ENCODE measurements at places on chromosomes 7 and 10. TPM values are rescaled to one million over a fixed set of nuclear protein-coding genes. Genes with fewer than 3 reads are reported as not detected.

DNA sequence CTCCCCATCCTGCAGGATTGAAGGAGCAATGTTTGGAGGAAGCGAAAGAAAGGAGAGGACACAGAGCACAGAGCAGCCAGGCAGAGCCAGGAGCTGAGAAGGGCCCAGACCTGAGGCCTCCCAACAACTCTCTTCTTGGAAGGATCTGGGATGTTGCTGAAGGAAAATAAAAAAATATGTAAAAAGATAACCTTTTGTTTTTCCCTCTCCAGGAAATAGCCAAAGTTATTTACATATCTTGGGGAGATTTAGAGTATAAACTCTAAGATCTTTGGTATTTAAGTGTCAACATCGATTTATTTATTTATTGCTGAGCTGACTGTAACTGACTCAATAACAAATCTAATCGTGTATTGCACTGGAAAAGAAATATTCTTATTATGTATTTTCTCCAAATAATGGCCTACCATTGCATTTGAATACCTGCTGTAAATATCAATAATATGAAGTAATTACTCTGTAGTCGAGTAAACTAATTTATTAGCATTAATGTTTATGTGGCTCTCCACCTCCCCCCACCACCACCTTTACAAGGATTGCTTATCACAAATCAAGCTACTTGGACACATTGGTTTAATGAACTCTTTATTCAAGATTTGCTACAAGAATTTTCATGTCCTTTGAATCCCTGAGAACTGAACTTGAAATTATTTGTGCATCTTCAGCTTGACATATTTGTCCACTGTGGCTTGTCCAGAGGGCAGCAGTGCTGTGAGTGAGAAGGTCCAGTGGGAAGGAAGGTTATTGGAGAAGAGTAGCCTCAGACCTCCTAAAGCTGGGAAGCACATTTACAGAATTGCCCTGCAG lies 1.8 kb upstream of the HOXA11 start:
- peaks cover 15% of the 10 kb centered on the region for H3K4me1 ChIP-seq
- no peaks in the 10 kb centered on the region for H3K36me3 ChIP-seq
- H3K27me3 ChIP-seq, result peaks cover 19% of the 10 kb centered on the region
- H3K4me3 ChIP-seq, result no peak overlapping the region
- H3K27ac ChIP-seq, result no peak overlapping the region

TEX47 gene
- total RNA-seq, result not detected

DNA sequence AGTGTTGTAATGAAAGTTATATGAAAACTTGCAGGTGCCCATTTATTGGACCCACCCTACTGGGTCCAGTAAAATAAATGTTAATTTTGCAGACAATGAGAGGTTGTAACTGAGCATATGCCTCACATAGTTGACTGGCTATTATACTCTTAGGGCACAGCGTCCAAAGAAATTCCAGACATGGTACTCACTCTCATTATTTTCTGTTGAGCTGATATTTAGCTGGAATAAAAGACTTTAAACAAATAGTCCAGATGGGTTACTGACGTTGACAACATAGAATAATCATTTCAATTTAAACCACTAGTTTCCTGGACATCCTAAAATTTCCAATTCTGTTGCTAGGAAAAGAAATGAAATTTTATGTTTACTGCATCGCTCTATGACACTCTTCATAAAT lies 174.5 kb downstream of the ZNF365 start:
- no peaks in the 10 kb centered on the region for H3K27me3 ChIP-seq
- no peak overlapping the region for H3K4me3 ChIP-seq
- DNase-seq, result no peak
- H3K27ac ChIP-seq, result no peak overlapping the region

DNAH11 gene
- 0.33 TPM for total RNA-seq

GRCh38 chr7:157432957-157433576 lies 96.3 kb downstream of the DNAJB6 start:
- H3K27me3 ChIP-seq, result no peaks in the 10 kb centered on the region
- no peak for DNase-seq
- no peaks in the 10 kb centered on the region for H3K36me3 ChIP-seq
- H3K4me3 ChIP-seq, result peak overlapping the region; percentile 25
- H3K27ac ChIP-seq, result no peak overlapping the region
- no peaks in the 10 kb centered on the region for H3K4me1 ChIP-seq

DNA sequence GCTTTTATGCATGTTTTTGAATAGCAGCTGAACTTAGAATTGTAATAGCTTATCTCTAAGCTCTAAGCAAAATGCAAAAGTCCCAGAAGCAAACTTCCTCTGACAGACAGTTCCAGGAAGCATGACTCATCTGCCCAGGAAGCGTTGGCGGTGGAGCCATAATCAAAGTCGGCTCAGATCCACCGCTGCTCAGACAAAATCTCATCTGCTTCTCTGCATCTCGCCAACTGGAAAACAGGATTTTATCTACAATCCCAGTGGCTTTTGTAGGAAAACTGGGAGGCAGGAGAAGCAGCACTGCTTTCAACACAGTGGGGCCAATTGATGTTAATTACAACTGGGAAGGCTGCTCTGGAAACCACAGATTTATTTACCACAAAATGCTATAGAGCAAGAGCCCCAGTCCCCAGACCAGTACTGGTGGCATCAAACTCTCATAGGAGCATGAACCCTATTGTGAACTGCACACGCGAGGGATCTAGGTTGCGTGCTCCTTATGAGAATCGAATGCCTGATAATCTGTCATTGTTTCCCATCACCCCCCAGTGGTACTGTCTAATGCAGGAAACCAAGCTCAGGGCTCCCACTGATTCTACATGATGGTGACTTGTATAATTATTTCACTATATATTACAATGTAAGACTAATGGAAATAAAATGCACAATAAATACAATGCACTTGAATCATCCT lies 99.9 kb downstream of the CUBN start:
- DNase-seq, result no peak
- no peaks in the 10 kb centered on the region for H3K36me3 ChIP-seq
- H3K4me1 ChIP-seq, result no peaks in the 10 kb centered on the region

- no peak for DNase-seq
- H3K27me3 ChIP-seq, result no peaks in the 10 kb centered on the region
- H3K27ac ChIP-seq, result no peak overlapping the region
- H3K4me3 ChIP-seq, result no peak overlapping the region
- no peaks in the 10 kb centered on the region for H3K36me3 ChIP-seq
- H3K4me1 ChIP-seq, result no peaks in the 10 kb centered on the region
Observed at GRCh38 chr10:129605986-129606518, 139.0 kb downstream of the MGMT start.

C10orf62 gene
- 0.33 TPM for total RNA-seq

DRGX gene
- not detected for total RNA-seq

SHTN1 gene
- total RNA-seq, result 36.0 TPM

DNA sequence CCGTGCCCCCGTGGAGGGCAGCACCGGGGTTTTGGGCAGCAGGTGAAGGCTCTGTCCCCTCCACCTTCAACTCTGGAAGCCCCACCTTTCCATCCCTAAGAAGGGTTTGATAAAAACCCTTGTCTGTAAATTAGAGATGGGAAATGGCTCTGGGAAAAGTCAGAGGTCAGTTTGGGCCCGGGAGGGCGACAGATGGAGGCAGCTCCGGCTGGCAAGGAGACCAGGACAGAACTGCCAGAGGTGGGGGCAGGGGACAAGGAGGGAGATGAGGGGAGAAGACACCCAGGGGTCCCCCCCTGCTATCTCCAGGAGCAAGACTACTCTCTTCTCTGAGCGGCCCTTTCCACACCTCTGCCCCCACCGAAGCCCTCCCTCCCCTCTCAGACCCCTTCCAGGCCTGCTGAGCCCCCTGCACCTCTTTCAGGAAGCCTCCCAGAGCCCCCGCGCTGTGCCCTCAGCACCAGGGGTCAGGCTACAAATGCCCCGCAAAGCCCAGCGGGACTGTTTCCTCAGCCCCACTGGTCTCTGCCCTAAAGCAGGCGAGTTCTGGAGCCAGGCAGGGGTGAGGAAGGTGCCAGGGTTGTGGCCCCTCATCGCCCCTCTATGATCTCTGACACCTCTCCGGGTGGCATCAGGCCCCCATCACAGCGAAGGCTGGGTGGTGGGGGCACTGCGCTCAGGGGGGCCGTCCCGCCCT lies 980 bp upstream of the SH2B2 start:
- peak overlapping the region; percentile 96 for H3K27ac ChIP-seq
- H3K27me3 ChIP-seq, result no peaks in the 10 kb centered on the region
- H3K4me1 ChIP-seq, result no peaks in the 10 kb centered on the region
- no peak for DNase-seq

GRCh38 chr10:16049782-16050181 lies 189.5 kb upstream of the MINDY3 start:
- H3K36me3 ChIP-seq, result no peaks in the 10 kb centered on the region
- no peak overlapping the region for H3K4me3 ChIP-seq
- H3K4me1 ChIP-seq, result no peaks in the 10 kb centered on the region
- H3K27ac ChIP-seq, result no peak overlapping the region
- no peaks in the 10 kb centered on the region for H3K27me3 ChIP-seq
- no peak for DNase-seq

NEBL gene
- total RNA-seq, result 3.8 TPM

INHBA gene
- total RNA-seq, result 2.0 TPM

- no peaks in the 10 kb centered on the region for H3K36me3 ChIP-seq
- no peak overlapping the region for H3K27ac ChIP-seq
- no peaks in the 10 kb centered on the region for H3K27me3 ChIP-seq
Observed at GRCh38 chr7:50264908-50265307, 39.6 kb upstream of the IKZF1 start.

DNA sequence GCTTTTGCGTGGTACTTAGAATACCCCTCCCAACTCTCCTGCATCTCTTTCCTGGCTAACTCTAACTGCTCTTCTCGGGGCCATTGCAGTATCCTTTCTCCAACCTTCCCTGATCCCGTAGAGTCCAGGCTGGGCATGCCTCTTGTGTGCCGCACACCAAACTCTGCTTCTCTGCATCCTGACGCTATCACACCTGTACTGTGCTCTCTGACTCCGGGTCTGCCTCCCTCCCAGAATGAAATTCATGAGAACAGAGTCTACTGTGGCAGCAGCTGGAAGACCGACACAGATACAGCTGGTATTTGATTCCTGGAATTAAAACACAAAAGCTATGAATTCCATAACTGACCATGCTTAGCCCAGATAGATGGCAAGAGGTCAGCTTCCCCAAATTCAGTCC lies 60.9 kb downstream of the C10orf67 start:
- H3K27me3 ChIP-seq, result peaks cover 3% of the 10 kb centered on the region
- no peak overlapping the region for H3K27ac ChIP-seq
- no peaks in the 10 kb centered on the region for H3K4me1 ChIP-seq

- H3K4me1 ChIP-seq, result no peaks in the 10 kb centered on the region
- H3K27ac ChIP-seq, result no peak overlapping the region
- no peaks in the 10 kb centered on the region for H3K36me3 ChIP-seq
Observed at GRCh38 chr7:51613911-51614357, 297.3 kb upstream of the COBL start.

- H3K27ac ChIP-seq, result no peak overlapping the region
- H3K4me1 ChIP-seq, result no peaks in the 10 kb centered on the region
- DNase-seq, result no peak
- no peak overlapping the region for H3K4me3 ChIP-seq
Observed at GRCh38 chr10:51377932-51378599, 303.8 kb downstream of the PRKG1 start.

- H3K4me1 ChIP-seq, result no peaks in the 10 kb centered on the region
- H3K27me3 ChIP-seq, result no peaks in the 10 kb centered on the region
- H3K27ac ChIP-seq, result no peak overlapping the region
- DNase-seq, result no peak
Observed at GRCh38 chr10:64091897-64092296, 570.7 kb downstream of the REEP3 start.

GRCh38 chr10:97479939-97480338 lies 18.3 kb downstream of the MMS19 start:
- no peak overlapping the region for H3K27ac ChIP-seq
- H3K27me3 ChIP-seq, result no peaks in the 10 kb centered on the region
- no peaks in the 10 kb centered on the region for H3K4me1 ChIP-seq
- peaks cover 5% of the 10 kb centered on the region for H3K36me3 ChIP-seq
- H3K4me3 ChIP-seq, result no peak overlapping the region

DNA sequence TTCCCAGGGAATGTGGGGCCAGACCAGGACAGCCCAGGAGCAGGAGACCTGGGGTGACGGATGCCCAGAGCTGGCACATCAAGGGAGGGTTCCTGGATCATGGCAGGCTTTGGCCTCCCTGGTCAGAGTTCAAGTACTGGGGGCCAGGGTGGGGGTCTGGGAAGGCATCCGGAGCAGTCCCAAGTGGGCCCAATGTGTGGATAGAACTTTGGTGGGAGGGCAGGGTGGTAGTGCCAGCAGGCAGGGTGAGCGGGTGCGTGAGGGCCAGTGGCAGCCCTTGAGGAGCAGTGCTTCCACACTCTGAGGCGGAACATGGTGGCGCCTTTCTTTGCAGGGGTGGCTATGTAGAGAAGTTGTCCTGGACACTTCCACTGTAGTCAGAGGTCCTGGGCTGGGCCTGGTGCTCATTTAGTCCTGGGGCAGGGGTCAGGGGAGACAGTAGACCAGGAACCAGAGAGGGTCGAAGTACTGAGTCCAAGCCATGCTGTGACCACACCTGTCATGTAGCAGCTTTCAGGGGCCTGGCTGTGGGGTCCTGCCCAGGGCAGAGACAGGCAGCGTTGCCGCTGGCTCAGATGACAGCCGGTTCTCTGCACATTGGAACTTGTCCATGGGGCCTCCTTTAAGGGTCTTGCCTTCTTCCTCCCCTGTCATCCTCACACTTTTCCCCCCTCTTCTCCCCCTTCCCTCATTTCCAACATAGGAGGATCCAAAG lies 22.2 kb upstream of the CSGALNACT2 start:
- DNase-seq, result no peak
- no peaks in the 10 kb centered on the region for H3K4me1 ChIP-seq
- H3K36me3 ChIP-seq, result no peaks in the 10 kb centered on the region
- H3K27me3 ChIP-seq, result no peaks in the 10 kb centered on the region
- H3K27ac ChIP-seq, result no peak overlapping the region
- H3K4me3 ChIP-seq, result no peak overlapping the region

DNA sequence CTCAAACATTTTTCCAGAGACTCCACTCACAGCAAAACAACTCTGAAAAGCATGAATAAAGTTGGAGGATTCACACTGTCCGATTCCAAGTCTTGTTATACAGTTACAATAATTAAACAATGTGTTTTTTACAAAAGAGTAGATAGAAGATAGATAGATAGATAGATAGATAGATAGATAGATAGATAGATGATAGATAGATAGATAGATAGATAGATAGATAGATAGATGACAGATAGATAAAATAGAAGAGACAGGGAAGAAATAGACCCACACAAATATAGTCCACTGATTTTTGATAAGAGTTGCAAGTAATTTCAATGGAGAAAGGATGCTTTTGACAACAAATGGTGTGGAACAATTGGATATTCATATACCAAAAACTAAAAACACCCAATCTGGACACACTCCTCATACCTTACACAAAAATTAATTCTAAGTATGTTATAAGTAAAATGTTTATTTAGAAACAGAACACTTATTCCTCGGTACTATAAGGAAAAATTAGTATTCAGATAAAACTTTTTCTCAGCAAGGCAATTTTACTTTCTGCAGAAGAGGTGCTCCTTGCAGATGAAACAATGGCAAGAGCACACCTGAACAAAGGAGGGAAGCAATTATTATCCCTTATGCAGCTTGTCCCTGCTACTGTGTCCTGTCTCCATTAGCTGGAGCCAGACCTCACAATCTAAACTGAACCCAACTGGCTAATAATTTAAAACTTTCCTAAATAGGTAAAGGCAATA lies 5.7 kb upstream of the TAS2R39 start:
- H3K36me3 ChIP-seq, result no peaks in the 10 kb centered on the region
- no peaks in the 10 kb centered on the region for H3K27me3 ChIP-seq
- no peak overlapping the region for H3K4me3 ChIP-seq
- no peak for DNase-seq

CNTNAP2 gene
- total RNA-seq, result not detected

- H3K36me3 ChIP-seq, result no peaks in the 10 kb centered on the region
- peaks cover 18% of the 10 kb centered on the region for H3K27me3 ChIP-seq
- no peak overlapping the region for H3K27ac ChIP-seq
- no peak for DNase-seq
- no peak overlapping the region for H3K4me3 ChIP-seq
Observed at GRCh38 chr10:11450427-11450826, 161.0 kb downstream of the USP6NL start.
